ENCODE measurements at places on chromosomes 16 and 17.

GRCh38 chr17:79082311-79083190 lies 7.9 kb downstream of the ENGASE start:
- DNase-seq, result peak; percentile 78

GRCh38 chr16:79121906-79122305 lies 478.6 kb downstream of the MAF start:
- DNase-seq, result no peak

GRCh38 chr17:19570544-19571062 lies 36.9 kb downstream of the SLC47A1 start:
- DNase-seq, result no peak

DNA sequence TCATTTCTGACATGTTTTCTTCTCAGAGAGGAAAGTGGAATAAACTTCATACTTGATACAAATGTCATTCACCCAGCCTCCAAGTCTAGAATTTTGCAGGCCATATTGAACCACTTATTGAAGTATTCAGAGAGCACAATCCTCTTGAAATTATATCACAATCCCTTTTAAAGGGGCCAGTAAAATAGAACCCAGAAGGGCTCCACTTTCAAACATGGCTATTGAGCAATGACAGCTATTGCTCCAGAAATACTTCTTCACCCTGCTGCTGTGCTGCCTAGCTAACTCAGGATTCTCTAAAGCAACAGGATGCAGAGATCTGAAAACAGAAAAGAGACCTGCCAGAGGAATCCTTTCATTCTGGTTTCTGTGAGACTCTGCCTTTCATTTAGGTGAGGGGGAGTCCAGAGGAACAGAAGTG lies 275.0 kb upstream of the CDH5 start:
- DNase-seq, result no peak
